ENCODE measurements at places on chromosomes 6 and 20. TPM values are rescaled to one million over a fixed set of nuclear protein-coding genes. Genes with fewer than 3 reads are reported as not detected.

TUBB2A gene
- total RNA-seq = 45.6 TPM

UTRN gene
- 250 TPM for total RNA-seq

GRCh38 chr6:89117211-89118108 is at the start of gene SRSF12:
Gene SRSF12, minus strand, starts transcription at chr6:89118071. Its CDS starts 184 bp downstream, at chr6:89117887.
- no peak for DNase-seq

DNA sequence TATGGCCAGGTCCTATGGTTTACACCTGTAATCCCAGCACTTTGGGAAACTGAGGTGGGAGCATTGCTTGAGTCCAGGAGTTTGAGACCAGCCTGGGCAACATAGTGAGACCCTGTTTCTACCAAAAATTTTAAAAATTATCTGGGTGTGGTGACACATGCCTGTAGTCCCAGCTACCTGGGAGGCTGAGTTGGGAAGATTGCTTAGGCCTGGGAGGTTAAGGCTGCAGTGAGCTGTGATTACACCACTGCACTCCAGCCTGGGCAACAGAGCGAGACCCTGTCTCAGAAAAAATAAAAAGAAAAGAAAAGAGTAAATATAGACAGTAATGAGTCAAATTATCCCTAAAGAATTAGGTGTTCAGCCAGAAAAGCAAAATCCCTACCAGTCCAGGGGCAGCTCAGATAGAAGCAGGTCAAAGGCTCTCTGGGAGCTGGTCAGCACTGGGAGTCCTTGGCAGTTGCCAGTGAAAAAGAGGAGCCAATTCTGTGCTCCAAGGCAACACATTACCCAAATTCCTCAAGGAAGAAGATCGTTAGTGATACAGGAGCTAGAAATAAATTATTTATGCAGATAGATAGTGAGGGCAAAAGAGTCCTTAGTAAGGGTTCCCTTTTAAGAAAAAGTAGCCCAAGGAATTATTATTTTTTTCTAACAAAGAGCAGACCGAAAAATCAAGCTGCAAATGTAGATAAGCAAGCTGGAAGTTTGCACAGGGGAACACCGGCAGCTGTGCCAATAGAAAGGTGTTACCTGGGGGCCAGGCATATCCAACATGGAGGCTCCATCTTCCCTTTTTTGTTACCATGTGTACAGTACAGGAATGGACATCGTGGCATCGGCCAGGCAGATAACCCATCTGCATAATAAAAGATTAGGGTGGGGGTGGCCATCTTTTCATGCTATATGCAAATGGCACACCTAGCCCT is 31.4 kb upstream of the SEC63 start:
- no peak for DNase-seq

RBM24 gene
- total RNA-seq = 0.74 TPM

ZBTB9 gene
- total RNA-seq = 6.1 TPM

KCNK16 gene
- total RNA-seq = not detected

GRCh38 chr6:161459008-161459615 is 185.3 kb upstream of the AGPAT4 start:
- DNase-seq = no peak

DNA sequence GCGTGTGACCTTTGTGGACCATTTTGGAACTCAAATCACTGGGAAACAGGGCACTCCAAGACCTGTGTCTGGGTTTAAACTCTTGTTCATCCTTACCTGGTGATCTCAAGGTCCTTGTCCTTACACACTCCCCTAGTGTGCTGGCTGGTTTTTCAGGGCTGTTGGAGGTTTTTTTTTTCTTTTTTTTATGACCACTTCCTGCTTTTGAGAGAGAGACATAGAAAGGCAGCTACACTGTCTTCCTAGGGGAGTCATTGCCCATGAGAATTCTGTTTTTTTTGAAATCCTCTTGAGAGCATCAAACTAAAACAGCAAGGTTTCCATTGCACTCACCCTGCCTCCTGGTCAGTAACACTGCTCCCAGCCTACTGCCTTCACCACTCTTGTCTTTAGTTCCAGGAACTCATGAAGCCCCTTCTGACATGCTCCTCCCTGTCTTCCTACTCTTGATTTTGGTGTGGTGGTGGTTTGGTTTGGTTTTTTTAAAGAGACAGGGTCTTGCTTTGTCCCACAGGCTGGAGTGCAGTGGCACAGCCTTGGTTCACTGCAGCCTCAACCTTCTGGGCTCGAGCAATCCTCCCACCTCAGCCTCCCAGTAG is 28.6 kb downstream of the PRPH2 start:
- DNase-seq = no peak

ADRM1 gene
- 150 TPM for total RNA-seq

DNA sequence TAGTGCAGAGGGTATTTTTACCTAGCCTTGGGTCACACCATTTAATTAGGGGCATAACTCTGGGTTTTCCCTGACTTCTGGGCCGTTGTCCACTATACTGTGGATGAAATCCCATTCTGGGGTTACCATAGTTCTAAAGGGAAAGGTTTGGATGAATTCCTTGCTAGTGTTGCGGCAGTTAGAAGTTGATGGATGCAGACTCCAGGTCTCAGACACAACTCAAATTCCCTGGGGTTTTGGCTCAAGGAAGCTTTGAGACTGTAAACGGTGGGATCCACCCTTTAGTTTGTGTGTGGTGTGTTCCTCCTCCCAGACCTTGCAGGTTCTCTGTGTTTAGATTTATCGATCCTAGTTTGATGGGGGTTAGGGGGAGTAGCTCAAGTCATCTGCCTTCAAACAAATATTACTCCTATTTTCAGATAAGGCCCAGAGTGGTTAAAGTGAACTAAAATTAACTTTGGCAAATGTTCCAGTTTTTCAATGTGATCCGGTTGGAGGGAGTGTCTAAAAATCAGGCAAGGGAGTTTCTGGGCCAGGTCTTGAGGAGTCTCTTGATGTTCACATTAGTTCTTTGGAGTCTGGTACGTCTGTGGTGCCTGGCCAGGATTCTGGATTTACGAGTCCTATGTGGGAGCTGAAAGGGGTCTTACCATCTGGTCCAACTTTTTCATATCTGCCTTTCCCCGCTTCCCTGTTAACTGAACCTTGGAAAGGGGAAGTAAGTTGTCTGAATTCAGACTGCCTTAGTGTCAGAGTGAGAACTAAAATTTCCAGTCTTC is 1.5 kb downstream of the RALY start:
- DNase-seq = no peak

TGM2 gene
- 674 TPM for total RNA-seq

DNA sequence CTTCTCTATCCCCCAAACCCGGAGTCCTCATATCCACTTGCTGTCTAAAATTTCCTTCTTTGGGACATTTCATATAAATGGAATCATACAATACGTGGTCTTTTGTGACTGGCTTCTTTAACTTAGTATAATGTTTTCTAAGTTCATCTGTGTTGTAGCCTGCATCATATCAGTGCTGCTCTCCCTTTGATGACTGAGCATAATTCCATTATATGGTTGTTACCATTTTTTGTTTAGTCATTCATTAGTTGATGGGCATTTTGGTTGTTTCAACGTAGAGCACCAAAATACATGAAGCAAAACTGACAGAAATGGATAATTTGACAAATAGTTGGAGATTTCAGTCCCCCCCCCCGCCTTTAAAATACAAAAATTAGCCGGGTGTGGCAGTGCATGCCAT is 71.5 kb downstream of the ZFAND3 start:
- no peak for DNase-seq

DNA sequence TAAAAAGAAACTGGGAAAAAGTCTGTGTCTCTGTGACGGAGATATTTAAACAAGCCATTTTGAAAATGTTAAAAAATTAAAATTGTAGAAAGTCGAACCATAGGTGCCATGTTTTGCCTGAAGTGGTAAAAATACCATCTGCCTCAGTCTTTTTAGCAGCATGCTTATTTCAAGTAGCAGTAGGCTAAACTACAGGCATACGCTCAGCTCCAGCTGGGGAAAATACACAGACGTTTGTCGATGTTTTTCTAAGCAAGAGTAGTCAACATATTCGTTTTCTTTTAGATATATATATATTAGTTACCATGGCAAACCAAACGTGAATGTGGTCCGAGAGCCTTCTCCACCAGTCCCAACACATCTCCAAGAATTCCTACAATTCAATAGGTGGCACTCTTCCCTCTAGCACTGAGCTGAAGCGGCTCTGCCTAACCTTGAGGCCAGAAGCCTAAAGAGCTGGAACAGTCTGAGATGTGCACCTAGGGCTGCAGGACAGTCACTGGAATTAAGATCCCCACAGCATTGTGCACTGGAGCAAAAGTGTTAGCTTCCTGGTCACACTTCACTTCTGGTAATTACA is 70.2 kb upstream of the BEND3 start:
- no peak for DNase-seq

DNA sequence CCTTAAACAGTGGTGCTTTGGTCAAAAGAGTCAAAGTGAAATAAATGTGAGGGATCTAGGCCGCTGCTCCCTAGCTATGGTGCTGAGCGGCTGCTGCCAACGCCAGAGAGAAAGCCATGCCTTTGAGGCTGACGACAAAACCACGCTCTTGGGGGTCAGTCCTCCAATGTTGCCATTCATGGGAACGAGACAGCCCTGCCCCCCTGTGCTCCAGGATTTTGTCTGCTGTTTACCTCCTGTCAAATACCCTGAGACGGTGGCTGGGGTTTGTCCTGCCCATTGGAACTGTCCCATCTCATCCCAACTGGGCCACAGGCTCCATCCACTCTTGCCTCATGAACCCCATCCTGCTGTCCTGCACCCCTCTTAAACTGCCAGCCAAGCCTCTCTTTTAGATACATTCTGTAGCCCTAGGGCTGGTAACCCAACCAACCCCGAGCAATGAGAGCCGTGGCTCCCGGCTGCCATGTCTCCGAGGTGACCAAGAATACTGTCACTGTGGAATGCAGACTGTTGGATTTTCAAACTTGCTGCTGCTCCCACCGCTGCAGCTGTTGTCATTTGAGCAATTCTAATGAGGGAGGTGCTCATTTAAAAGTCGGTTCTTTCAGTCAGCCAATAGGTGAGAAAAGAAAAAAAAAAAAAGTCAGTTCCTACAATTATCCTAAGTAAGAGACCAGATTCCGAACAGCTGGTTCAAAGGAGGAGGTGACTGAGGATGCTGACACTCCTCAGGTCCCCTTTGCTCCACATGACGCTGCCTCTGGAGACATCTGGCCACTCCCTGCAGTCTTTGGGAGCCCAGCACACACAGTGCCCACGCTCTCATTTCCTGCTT is 73.1 kb upstream of the QKI start:
- DNase-seq = no peak
